Mucosa of gallbladder (tissue), 1 donor: ENCODE measurements at places on chromosomes 7 and 10. TPM values are rescaled to one million over a fixed set of nuclear protein-coding genes. Genes with fewer than 3 reads are reported as not detected.

DNA sequence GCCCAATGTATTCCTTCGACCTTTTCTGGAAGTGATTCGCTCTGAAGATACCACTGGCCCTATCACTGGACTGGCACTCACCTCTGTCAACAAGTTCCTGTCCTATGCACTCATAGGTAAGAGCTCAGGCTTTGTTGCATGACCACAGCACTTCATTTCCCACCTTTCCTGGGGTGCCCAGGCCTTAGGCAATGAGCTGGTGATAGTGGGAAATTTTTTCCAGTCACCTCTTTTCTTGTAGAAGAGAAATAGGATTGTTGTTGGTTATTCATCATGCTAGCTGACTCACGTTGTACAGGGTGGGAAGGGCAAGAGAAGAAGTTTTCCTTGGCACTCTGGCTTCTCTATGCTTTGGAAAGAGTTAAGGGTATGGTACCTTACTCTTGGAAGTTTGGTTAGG, 51.4 kb upstream of the NFKB2 start:
- no peak for DNase-seq

DNA sequence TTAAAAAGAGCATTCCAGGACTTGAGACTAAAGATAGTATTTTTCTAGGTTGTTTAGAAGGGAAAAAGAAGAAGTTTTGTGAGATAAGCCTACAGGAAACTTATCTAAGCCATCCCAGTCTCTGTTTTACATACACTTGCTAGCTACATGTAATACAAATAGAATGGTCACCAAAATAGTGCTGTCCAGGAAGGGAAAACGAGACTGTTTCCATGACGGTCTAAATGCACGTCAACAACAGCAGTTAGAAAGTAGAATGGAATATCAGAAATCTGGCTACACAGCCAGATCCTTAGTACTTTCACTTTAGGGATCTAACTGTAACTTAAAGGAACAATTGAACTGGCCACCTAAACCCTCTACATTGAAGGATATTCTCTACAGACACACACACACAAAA, 117.6 kb downstream of the TSPAN12 start:
- DNase-seq = no peak

DNA sequence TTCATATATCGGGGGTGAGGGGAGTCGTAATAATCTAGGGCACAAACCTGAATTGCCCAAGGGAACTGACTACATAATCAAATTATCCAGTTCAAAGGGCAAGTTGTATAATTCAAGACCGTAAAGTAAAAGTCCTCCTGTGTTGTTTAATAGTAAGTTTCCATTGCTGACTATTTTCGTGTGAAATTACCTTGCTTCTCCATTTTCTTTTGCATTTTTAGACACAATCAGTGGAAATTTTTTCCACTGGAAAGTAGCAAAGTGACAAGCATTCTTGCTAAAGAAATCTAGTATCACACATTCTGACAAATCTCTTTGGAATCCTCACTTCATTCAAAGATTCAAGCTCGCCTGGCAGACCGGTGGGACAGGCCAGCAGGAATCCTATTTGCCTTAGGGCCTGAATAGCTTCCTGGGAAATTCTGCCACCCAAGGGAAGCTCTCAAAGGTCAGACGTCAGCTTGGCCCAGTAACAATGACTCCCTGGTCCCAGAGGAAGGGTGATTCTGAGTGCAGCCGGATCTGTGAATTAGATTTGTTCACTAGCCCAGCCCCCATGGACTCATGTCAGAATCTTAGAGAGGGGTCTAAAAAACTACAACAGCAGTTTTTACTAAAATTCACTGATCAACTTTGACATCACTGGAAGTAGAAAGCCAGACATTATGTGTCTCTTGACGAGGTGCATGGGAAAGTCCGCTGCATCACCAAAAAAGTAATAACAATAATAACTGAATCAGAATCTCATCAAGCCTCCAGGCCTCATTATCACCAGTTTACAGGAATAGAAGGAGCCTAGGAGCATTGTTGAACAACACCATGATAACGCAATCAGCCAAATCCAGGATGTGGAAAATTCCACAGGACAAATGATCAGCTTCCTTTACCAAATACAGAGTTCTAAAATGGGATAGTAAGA, 161.0 kb downstream of the SKIDA1 start:
- DNase-seq = no peak

DNA sequence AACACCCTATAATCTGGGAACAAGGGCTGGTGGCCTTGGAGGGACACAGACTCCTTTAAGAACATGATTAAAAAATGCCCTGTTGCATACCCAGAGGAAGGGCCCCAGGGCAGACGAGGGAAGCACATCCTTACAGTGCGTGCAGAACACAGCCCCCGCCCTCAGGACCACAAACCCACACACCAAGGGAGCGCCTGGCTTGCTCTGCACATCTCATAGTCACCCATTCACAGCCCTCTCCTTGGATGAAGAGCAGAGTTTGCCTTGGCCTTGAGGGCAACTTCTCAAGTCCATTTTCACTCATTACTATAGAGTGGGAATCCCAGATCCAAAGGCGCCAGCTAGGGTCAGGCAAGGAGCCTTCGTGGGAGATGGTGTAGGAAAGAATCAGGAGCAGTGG, 6.3 kb upstream of the VSIR start:
- no peak for DNase-seq

DNA sequence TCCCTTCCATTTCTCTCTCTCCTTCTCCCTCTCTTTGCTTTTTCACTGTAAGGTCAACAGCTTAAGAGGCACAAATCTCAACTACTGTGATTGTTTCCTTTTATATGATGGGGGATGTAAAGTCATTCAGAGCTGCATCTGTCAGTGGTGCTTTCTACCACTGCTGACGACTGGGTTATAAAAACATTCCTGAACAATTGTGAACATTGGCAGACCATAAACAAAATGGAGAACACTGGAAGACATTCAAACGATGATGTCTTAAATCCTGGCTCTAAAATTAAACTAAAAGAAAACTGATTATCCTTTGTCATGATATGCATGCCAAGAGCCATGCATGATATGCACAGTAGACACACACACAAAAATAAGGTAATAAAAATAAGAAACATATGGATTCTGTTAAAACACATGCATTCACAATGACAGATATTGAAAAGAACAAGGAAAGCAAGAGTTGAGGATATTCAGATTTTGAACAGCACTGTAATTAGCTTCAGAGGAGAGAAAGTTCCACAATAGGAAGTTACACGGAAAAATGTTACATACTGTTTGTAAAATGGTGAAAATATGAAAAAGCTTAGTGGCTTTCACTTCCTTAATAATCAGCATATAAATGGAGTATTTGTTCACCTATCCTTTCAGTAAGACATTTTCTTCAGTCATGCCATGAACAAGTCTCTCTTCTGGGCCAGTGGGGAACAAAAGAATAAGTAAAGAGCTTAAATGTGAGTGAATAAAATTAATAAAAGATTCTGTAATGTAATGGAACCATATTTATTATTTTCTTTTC, 89.2 kb downstream of the RNLS start:
- DNase-seq = no peak

DNA sequence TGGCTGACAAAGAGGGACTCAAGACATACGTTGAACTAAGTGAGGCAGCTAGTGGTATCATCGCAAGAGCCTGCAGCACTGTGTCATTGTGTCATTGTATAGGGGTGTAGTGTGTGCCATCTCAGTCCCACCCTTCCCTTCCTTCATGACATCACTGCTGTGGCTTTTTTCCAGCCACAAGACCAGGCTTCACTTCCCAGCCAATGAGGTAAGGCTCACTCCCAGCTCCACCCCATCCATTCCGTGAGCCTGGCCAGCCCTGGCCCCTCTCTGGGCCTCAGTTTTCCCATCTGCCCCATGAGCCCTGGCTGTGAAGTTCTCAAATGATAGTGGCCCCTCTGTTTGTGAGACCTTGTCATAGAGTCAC, 134.3 kb upstream of the ZMIZ1 start:
- no peak for DNase-seq

DNA sequence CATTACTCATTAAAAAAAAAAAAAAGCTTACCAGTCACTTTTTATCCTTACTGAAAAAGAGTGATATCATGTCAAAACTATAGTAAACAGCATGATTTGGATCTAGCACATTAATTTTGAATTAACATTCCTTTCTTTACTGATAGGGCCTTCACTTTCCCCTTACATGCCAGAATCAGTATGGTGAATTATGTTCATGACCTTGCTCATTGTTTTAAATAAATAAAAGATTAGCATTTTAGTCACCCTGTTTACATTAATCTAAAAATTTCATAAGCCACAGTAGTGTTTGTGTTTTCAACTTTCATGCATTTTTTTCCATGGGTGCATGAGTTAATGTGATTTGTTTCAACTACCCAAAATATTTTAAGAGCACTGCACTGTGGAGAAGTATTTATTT, 160.8 kb downstream of the TFEC start:
- DNase-seq = no peak

DNA sequence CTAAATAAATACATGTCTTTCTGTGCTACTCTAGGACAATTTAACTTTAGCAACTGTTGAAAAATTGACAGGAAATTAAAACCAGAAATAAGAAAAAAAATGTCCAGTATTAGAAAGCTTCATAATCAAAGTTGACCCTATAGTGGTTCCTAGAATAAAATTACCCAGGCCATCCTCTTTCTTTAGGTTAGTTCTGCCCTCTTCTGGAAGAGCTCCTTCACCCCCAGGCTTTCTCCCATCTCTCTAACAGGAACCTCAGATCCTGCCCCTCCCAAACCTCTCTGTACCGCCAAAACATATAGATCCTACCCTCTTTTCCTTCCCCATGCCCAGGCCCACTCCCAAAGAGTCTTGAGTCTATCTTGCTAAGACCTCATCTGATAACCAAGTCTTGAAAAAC, 159.4 kb upstream of the CDK1 start:
- no peak for DNase-seq

DNA sequence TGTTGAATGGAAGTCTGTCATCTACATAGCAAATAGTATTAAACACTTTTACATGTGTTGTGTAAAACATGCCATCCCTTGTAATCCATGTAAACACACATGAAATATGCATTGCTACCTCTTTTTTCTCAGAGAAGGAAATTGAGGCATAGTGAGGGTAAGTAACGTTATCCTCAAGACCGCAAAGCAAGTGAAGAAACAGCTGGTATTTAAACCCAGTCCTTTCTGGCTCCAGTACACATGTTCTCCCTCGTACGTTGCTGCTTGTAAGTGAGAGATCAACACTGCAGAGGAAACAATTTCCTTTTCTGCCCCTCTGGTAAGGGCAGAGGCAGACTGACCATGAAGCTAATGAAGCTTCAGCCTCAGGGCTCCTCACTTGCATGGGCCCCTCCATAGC, 28.5 kb downstream of the MAP3K8 start:
- DNase-seq = no peak

DNA sequence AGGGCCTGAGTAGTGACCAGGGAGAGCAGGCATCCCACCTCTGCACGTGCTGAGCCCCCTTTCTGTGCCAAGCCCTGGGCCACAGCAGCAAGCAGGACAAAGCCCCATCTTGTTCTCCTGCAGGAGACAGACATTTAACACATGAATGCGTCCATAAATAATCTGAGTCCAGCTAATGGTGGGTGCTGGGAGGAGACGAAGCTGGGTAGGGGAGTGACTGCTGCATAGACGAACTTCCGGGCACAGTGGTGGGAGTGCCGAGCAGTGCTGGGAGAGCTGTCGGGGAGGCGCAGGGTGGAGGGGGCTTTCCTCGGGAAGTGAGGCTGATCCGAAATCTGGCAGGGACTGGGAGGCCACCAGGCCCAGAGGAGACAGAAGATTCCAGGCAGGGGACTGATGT, 35.2 kb upstream of the SLC29A3 start:
- no peak for DNase-seq

GRCh38 chr7:29179115-29179514, 15.5 kb upstream of the CHN2 start:
- DNase-seq = no peak

DNA sequence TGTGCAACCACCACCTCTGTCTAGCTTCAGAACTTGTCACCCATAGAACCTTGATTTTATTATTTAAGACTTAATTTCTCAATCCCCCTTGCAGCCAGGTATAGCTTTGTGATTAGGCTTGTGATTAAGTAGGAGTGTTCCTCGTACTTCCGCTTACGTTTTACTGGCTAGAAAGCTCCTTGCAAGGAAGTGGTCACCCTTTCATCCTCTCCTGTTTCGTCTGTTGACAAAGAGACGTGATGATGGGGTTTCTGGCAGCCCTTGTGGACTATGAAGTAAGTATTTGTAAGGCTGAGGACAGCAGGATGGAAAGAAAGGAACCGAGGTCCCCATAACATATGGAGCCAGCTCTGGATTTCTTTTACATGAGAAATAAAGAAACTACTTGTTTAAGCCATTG, 86.5 kb upstream of the KDM7A start:
- no peak for DNase-seq

GRCh38 chr10:44417761-44418160, 32.9 kb upstream of the CXCL12 start:
- no peak for DNase-seq

DNA sequence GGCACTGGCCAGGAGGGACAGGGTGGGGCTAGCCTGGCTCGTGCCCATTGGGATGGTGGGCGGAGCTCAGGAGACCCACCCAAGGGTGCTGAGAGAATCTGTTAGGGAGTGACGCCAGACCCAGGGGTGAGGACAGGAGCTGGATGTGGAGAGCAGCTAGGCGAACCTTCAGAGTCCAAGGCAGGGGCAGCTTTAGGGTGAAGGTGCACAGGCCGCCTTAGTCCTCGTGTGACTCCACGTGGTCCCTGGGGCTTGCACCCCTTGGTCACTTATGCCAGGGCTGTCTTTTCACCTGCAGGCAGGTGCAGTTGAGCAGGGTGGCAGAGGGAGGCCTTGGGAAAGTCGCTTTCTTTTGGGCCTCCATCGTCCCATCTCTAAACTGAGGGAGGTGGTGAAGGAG, 4.3 kb downstream of the RAMP3 start:
- no peak for DNase-seq

- DNase-seq = no peak
Measured at GRCh38 chr7:22572292-22572691, 72.3 kb upstream of the STEAP1B start.

DNA sequence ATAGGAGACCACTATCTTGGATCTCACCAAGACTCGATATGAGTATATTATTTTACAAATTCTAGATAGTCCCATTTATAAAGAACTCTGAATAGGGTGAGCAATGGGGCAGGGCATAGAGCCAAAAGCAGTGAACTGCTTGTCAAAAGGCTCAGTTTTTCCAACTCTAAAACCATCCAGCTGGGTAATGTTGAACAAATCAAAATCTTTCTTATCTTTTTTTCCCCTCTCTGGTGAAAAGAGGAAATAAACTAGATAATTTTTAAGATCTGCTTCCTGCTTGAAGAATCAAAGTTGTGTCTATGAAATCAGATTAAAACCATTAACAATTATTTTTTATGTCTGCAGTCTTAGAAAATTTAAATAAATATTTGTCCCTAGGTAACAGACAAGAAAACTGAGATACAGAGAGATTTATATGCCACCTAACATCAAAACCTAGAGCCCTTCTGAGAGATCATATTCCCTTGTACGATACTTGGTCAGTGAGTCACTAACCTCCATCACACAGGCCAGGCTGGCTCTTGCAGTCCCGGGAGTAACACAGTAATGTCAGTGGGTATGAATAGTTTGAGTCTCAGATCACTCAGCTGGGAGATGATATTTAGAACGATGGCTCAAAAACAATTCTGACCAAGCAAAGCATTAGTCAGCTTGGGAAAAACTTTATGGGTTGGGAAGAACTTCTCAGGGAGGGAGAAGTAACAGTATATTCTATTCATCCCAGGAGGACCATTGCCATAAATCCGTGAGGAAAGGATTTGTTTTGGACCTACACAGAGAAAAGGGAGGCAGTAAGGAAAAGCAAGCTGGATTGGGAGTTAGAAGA, 178.8 kb downstream of the REEP3 start:
- DNase-seq = no peak

CCDC6 gene
- 57.6 TPM for total RNA-seq

FGF8 gene
- not detected for total RNA-seq

EXOC4 gene
- 71.3 TPM for total RNA-seq

OR2A14 gene
- total RNA-seq = not detected

SPDYE8 gene
- total RNA-seq = not detected

NXPH1 gene
- total RNA-seq = 0.95 TPM

GTF2IRD1 gene
- total RNA-seq = 28.9 TPM
